ENCODE measurements at places on chromosomes 5 and 9.

DNA sequence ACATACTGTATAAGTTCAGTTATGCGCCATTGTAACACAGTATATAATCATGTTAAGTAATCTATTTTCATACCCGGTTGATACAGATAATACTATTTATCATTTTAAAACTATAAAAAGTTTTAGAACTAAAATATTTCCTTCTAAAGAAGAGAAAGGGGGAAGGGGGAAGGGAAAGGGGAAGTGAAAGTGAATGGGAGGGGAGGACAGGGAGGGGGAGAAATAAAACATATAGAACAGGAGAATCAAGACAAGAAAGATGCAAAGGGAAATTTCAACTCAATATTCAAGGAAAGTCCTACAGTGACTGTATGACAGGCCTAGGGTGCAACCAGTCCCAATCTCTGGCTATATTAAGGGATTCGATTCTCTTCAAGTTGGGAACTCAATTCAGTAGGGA lies 1278.8 kb downstream of the MAT2B start:
- H3K27ac ChIP-seq = no peak overlapping the region
- no peaks in the 10 kb centered on the region for H3K27me3 ChIP-seq
- no peak for DNase-seq
- no peaks in the 10 kb centered on the region for H3K4me1 ChIP-seq
- H3K4me3 ChIP-seq = no peak overlapping the region

GRCh38 chr9:104802110-104802509 lies 38.2 kb downstream of the NIPSNAP3B start:
- H3K4me3 ChIP-seq = no peak overlapping the region
- no peaks in the 10 kb centered on the region for H3K27me3 ChIP-seq
- DNase-seq = no peak
- H3K27ac ChIP-seq = no peak overlapping the region
- no peaks in the 10 kb centered on the region for H3K4me1 ChIP-seq

DNA sequence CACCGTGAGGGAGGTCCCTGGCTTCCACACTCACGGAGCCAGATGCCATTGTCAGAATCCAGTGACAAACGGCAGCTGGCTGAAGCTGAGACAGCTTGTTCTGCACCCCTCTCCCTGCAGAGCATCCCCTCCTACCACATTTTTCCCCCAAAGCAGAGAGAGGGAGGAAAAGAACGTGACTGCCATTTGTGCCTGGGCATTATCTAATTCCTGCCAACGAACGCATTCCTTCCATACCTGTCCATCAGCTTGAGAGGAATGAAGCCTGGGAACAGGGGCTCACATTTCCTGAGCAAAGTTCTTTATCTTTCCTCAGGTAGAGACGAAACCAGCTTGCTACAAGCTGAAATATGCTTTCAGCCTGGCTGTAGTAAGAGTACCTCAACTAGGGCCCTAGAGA lies 175.4 kb downstream of the SLIT3 start:
- H3K4me1 ChIP-seq = no peaks in the 10 kb centered on the region
- H3K4me3 ChIP-seq = no peak overlapping the region
- H3K36me3 ChIP-seq = no peaks in the 10 kb centered on the region
- H3K27me3 ChIP-seq = no peaks in the 10 kb centered on the region
- DNase-seq = no peak
- H3K27ac ChIP-seq = no peak overlapping the region

DNA sequence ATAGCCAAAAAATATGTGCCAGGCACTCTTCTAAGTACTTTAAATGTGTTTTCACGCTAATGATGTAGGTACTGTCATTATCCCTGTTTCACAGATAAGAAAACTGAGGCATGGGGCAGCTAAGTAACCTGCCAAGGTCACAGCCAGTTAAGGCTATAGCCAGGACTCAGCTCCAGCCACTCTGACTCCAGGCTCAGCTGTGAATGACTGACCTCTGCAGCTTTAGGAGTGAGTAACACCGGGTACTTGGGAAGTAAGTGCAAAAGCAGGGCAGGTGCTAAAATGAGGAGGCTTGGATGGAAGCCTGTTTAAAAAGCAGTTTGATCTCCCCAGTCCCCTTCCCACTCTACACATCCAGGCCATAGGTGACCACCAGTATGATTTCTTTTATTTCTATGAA lies 10.6 kb upstream of the SHC3 start:
- H3K36me3 ChIP-seq = no peaks in the 10 kb centered on the region
- no peak overlapping the region for H3K4me3 ChIP-seq
- H3K27me3 ChIP-seq = no peaks in the 10 kb centered on the region
- no peak overlapping the region for H3K27ac ChIP-seq

DNA sequence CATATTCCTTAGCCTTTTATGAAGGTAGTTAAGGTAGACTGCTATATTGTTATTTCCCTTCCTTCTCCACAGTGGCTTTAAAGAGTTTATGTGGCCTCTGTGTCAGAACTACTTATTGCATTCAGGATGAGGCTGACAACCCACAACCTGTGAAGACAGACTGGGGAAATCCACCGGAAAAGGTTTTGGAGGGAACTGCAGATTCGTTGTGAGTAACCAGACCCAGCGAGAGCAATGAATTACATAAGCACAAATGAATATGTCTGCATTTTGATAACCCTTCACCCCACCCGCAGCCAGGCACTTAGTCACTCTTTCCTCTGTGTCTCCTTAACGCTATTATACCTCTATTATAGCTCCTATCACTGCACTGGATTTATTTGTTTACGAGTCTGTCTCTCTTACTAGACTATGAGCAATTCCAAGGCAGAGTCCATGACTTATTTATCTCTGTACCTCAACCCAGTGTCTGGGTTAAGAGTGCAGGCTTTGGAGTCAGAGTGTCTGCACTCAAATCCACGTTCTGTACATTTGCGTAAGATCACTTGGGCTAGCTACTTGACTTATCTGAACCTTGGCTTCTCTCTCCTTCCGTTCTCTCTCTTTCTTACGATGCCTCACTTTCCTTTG lies 19.2 kb downstream of the KCTD16 start:
- no peak overlapping the region for H3K4me3 ChIP-seq
- DNase-seq = peak; percentile 32
- H3K4me1 ChIP-seq = peaks cover 17% of the 10 kb centered on the region
- H3K27me3 ChIP-seq = no peaks in the 10 kb centered on the region
- H3K27ac ChIP-seq = peak overlapping the region; percentile 87

GRCh38 chr5:54311176-54311677 lies 854 bp upstream of the ARL15 start:
- no peak for DNase-seq
- peak overlapping the region; percentile 79 for H3K4me3 ChIP-seq
- H3K36me3 ChIP-seq = no peaks in the 10 kb centered on the region
- peaks cover 14% of the 10 kb centered on the region for H3K4me1 ChIP-seq

GRCh38 chr9:117097761-117098160 lies 317.1 kb downstream of the ASTN2 start:
- no peaks in the 10 kb centered on the region for H3K4me1 ChIP-seq
- H3K27ac ChIP-seq = no peak overlapping the region
- no peaks in the 10 kb centered on the region for H3K27me3 ChIP-seq
- H3K4me3 ChIP-seq = no peak overlapping the region
- no peak for DNase-seq

- peaks cover 38% of the 10 kb centered on the region for H3K4me1 ChIP-seq
- no peaks in the 10 kb centered on the region for H3K27me3 ChIP-seq
- no peak for DNase-seq
- H3K27ac ChIP-seq = no peak overlapping the region
Measured at GRCh38 chr9:136309101-136309801, 5.4 kb upstream of the CCDC187 start.

DNA sequence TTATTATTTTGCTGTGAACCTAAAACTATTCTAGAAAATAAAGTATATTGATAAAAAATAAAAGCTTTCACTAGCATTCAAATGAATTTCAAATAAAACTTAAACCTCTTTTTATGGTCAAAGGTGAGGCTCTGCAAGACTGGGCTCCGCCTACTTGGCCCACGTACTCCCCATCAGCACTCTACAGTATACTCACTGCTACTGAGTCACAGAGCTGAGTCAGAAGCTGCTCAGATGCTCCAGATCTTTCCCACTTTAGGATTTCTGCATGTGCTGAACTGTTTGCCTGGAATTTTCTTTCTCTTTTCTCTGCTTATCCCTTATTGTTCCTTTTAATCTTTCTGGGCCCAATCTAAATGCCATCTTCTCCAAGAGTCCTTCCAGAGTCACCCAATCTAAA lies 331.9 kb upstream of the CCNG1 start:
- H3K36me3 ChIP-seq = no peaks in the 10 kb centered on the region
- no peak for DNase-seq
- H3K4me1 ChIP-seq = no peaks in the 10 kb centered on the region
- H3K27ac ChIP-seq = no peak overlapping the region

- H3K27me3 ChIP-seq = no peaks in the 10 kb centered on the region
- no peak overlapping the region for H3K4me3 ChIP-seq
- H3K27ac ChIP-seq = no peak overlapping the region
- H3K36me3 ChIP-seq = peaks cover 23% of the 10 kb centered on the region
- peaks cover 16% of the 10 kb centered on the region for H3K4me1 ChIP-seq
- no peak for DNase-seq
Measured at GRCh38 chr5:112914584-112914983, 7.4 kb downstream of the REEP5 start.

DNA sequence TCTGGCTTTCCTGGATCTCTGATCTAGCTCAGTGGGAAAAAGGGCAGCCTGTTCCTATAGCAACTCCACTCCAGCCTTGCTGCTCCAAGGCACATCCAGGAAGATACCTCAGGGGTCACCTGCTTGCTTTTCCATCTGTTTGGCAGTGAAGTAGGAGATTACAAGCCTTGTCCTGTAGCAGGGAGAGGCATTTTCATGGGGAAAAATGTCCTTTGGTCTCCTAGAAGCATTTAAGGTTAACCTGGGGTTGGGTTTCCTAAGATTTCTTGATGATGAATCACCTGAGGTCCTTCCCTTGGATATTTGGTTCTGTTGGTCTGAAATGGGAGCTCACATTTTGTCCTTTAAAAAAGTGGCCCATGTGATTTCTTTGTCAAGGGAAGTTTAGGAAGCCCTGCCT lies 1.5 kb upstream of the TMEM174 start:
- DNase-seq = no peak
- no peaks in the 10 kb centered on the region for H3K36me3 ChIP-seq
- H3K27ac ChIP-seq = no peak overlapping the region
- no peaks in the 10 kb centered on the region for H3K4me1 ChIP-seq
- peaks cover 4% of the 10 kb centered on the region for H3K27me3 ChIP-seq

All from natural killer cell (primary cell).